ENCODE measurements at places on chromosomes 16 and 17. TPM values are rescaled to one million over a fixed set of nuclear protein-coding genes. Genes with fewer than 3 reads are reported as not detected.

GRCh38 chr16:74608944-74609343 is 2.0 kb upstream of the GLG1 start:
- DNase-seq = peak; percentile 69

DNA sequence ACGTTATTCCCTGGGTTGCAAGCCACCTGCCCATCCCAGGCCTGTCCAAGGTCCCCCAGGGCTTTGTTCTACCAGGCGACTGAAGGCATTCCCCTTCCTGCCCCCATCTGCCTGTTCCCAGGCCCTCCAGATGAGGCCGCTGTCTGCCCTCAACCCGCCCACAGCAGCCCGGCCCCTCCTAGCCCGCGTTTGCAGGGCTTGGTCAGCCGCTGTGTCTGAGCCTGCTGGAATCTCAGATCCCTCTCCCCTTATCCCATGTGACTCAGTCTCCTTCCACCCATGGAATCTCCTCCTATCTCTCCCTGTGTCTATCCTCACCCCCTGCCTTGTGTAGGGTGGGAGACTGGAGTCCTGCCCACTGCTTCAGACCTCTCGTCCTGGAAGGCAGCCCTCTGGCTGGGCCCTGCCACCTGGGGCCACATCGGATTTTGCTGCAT is 186.0 kb upstream of the TNRC6C start:
- DNase-seq = peak; percentile 60

The ARL5C gene
- not detected for polyA plus RNA-seq

The P2RX5 gene
- 28.9 TPM for polyA plus RNA-seq

DNA sequence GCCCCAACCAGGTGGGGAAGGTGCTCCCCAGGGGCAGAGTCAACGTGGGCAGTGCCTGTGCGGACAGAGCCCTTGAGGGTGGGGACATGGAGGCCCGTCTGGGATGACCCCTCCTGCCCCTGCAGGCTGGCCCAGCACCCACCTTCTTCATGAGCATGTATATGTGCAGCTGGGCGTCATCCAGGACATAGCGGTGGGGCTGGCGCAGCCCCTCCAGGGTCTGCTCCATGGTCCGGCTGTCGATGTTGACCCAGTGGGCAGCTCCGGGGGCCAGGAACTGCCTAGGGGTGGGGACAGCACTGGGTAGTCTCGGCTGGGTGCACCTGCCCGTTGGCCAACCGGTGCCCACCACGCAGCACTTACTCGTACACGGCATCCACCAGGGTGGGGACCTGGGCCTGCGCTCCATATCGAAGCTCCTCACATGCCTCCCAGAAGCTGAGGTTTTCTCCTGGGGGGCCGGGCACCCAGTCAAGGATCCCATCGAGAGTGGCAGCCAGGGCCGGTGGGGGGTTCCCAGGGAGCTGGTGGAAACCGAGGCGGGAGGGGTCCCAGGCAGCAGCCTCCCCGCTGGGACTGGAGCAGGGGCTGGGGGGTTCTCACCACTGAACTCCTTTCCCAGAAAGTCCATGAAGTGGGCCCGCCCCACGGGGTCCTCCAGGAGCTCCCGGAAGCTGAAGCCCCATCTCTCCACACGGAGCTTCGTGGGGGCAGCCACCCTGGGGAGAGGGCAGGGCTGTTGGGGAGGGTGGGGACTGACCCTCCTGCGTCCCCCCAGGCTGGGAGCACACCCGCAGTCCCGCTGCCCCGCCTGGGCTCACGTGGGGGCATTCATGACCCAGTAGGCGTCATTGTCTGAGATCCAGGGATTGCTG is 5.1 kb downstream of the RGS11 start:
- DNase-seq = no peak

DNA sequence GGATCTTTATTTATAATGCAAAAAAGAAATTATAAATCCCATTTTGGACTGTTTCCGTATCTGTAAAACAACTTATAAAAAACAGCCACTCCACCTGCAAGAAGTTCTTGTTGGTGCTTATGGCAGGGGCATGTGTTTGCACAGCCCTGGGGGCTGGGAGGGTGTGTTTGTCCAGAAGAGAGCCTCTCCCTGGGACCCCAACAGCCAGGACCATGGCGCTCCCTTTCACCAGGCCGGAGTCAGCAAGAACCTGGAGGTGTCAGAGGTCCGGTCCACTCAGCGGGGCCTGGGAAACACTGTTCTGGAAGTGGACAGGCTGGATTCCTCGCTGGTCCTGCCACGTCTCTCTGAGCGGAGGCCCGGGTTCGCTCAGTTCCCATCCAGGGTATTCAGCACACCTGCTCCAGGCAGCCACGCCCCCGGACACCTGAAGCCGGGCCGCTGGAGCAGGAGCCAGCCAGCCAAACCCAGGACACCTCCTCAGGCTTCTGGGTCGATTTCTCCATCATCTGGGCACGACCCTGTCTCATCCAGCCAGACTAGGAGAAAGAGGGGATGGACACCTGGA is 18.9 kb upstream of the GINS2 start:
- no peak for DNase-seq
